AML-193 (cell line): ENCODE measurements at places on chromosomes 5 and 9.

- DNase-seq: no peak
Measured at GRCh38 chr5:2998106-2998505, 246.6 kb upstream of the IRX2 start.

DNA sequence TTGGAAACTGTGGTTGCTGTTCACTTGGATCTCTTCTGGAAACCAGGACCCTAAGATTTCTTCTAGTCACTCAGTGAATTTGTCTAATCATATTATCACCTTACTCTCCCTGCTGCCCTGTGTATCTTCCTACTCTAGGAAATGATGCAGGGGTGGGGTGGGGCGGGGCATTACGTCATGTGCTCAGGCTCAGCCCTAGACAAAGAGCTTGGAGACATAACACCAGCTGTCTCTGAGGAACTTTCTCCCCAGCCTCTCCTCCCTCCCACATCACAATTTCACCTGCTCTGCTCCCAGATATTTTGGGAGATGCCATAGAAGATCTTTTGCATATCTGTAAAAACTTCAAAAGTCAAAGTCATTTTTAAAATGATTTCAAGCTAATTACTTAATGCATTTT, 470.4 kb downstream of the ZSWIM6 start:
- no peak for DNase-seq

- no peak for DNase-seq
Measured at GRCh38 chr5:14842117-14842516, 29.5 kb downstream of the ANKH start.

DNA sequence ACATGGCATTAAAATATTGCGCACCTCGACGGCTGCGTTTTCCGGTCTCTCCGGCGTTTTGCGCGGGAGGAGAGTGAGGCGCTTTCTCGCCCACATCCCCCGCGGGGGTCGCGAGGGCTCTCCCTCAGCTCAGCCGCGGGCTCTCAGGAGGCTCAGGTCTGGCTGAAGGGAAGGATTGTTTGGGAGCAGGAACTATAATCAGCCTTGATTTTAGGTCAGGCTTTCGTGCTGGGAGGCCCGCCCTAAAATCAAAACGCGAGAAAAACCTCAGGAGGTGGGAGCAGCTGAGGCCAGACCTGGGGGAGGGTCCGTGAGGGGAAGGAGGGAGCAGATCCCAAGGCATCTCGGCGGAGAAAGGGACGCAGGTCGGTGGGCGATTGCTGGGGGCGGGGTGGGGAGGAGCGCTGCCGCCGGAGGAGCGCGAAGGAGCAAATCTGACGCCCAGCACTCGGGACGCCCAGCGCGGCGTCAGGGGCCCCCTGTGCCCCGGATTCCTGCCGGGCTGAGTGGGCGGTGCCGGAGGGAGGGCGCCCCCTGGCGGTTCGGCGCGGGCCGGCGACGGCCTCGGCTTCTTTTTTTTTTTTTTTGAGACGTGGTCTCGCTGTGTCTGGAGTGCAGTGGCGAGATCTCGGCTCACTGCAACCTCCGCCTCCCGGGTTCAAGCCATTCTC, 18.7 kb upstream of the RNF130 start:
- peak; percentile 33 for DNase-seq

- no peak for DNase-seq
Measured at GRCh38 chr9:79166005-79166404, 405.8 kb upstream of the TLE4 start.

DNA sequence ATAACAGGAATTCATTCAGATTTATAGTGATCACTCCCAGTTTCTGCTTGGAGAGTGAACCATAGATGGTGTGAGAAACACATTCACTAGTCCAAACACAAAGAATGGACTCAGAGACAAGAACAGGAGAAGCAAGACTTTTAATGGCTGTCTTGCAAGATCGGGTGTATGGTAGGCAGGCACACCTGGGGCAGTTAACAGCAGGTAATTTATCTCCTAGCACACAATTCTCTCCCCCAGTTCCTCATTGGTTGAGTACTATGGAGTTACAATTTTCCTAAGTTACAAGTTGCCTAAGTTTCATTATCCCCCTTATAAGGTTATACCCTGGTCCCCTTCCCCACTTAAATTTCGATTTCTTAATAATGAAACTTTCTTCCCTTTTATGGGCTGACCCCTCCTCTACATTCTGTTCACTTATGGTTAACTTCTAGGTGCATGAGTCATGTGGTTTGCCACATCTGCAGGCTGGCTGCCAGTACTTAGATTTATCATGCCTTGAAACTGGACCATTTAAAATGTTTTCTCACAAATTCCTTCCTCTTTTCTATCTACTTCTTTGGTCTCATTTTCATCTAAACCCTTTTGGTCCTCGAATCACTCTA, 623.3 kb downstream of the HINT1 start:
- DNase-seq: no peak

DNA sequence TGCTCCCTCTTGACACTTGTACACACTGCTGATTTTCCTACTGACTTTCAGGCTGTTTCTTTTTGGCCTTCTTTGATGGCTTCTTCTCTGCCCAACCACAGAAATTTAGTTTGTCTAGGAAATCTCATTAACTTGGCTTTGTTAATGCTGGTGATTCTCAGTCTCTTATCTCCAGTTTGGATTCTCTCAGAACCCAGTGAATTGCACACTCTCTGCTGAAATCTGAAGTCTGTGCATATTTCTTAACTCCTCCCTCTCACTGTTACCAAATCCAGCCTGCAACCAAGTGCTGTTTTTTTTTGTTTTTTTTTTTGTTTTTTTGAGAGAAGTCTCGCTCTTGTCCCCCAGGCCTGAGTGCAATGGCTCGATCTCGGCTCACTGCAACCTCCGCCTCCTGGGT, 117.2 kb downstream of the CDC42SE2 start:
- DNase-seq: no peak

DNA sequence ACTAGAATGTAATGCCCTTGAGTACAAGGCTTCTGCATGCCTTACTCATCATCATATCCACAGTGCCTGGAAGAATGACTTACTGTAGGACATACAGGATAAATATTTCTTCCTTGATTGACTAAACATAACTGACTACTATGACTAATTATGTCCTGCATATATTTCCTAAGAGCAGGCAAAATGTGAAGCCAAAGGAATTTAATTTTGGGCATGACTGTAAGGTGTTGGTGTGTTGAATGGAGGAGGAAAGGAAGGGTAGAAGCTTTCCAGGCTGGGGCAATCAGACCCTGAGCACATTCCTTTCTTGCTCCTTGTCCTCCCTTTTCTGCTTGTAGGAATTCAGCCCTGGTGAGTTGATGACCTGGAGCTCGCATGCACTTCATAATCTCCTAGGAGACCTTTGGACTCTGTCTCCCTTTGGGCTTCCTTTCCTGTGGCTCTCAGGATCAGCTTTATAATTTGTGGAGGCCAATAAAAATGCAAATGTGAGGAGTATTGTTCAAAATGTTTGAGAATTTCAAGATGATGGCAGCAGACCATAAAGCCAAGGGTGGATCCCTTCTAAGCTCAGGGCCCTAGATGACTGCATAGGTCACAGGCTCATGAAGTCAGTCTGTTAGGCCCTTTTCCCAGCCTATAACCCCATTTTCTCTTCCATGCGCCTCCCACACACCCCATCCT, 174.0 kb downstream of the HMHB1 start:
- no peak for DNase-seq

- no peak for DNase-seq
Measured at GRCh38 chr5:14464096-14464495, 117.5 kb upstream of the OTULINL start.

- no peak for DNase-seq
Measured at GRCh38 chr5:132830436-132831094, at the start of gene SHROOM1. Gene SHROOM1, minus strand, starts transcription at chr5:132830647. Its CDS starts 4,507 bp downstream, at chr5:132826140.

GRCh38 chr5:77644371-77645157, 6.1 kb upstream of the OTP start:
- no peak for DNase-seq

DNA sequence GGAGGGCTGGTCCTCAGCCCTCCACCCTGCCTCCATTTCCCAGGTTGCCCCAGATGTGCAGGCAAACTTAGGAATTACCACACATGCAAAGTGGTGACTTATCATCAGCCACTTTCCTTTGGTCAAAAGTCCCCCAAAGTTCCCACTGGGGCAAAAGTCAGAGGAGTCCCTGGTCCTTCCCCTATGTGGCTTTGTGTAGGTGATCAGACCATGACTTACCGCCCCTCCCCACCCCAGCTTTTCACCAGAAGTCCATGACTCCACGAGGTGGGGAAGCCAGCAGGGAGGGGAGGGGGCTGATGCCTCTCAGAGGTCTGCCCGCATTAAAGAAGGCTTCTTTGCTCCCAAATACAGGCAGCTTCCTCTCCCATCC, 5.8 kb downstream of the TRAF1 start:
- DNase-seq: no peak

DNA sequence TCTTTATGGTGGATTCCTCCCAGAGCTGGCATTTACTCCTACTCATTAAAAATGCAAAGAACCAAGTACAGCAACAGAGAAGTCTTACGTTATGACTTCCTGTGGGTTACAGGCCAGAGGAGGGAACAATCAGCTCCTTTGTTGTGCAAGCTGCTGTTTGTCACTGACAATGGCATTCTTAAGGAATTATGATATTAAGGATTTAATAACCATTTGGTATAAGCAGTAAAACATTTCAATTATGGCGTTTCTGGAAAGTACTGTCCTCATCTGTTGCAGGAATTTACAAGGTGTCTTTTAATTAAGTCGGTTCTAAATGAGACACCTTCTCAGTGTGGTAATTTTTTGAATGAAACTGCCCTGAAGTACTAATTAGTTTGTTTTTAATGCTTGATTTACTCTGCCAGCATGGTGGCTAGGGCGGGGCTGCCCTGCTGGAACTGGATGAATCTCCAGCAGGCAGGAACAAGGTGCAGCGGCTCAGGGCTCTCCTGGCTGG, 49.1 kb upstream of the VDAC1 start:
- DNase-seq: no peak

DNA sequence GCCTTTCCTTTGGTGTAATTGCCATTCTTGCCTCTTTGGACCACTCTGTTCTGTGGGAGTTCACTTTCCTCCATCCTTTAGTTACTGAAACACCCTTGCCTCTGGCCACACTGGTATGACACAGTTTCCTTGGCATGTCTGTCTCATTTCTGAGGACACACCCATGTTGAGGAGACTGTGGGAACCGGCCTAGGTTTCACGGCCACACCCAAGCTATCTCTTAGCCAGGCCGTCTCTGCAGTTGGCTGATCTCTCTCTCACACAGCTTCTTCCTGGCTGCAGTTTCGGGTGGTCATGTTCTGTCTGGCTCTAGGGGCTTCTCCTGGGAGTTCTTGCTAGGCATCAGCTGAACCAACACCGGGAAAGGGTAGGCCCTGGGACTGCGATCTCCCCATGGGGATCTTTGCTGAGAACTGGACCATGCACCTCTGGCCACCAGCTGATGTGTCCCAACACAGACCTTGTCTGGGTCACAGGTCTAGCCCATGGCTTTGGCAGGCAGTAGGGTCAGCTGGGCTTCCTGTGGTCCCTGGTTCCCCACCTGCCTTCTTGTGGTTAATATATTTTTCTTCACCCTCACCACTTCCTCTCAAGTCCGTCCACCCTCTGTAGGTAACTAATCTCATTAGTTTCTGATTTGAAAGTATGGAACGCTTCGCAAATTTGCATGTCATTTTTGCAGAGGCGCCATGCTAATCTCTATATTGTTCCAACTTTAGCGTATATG, 24.9 kb downstream of the ARHGEF37 start:
- no peak for DNase-seq

GRCh38 chr5:93336330-93337110, 244.5 kb downstream of the NR2F1-AS1 start:
- no peak for DNase-seq

DNA sequence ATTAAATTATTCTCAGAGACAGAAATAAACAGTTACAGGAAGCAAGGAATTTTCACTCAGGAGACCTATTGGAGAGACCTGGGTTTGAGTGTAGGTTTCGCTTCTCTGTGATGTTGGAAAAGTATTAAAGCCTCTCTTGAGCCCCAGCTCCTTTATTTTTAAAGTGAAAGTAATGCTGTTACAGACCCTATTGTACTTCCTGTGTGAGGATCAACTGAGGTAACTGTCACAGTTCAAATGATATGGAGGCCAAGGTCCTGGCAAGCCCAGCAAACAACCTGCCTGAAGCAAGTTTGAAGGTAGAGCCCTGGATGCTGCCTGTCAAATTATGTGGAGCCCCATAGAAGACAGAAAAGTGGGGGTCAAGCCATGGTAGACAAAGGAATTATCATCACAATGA, 7.9 kb upstream of the HACD4 start:
- DNase-seq: no peak

DNA sequence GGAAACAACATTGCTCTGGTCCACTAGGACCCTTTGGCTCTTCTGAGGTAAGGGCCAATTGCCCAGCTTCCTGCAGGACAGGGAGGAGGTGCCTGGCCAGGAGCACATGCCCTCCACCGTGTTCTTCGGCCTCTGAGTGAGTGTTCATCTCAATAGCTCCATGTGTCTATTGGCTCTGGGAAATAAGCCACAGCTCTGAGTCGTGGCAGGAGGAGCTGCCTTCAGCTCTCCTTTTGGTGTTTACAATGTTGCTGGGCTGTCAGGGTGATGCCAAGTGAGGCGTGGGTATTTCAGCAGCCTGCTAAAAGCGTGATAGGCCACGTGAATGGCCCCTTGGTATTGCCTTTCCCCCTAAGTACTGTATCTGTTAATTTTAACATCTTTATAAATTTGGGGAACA, 26.6 kb downstream of the GADD45G start:
- DNase-seq: no peak

DNA sequence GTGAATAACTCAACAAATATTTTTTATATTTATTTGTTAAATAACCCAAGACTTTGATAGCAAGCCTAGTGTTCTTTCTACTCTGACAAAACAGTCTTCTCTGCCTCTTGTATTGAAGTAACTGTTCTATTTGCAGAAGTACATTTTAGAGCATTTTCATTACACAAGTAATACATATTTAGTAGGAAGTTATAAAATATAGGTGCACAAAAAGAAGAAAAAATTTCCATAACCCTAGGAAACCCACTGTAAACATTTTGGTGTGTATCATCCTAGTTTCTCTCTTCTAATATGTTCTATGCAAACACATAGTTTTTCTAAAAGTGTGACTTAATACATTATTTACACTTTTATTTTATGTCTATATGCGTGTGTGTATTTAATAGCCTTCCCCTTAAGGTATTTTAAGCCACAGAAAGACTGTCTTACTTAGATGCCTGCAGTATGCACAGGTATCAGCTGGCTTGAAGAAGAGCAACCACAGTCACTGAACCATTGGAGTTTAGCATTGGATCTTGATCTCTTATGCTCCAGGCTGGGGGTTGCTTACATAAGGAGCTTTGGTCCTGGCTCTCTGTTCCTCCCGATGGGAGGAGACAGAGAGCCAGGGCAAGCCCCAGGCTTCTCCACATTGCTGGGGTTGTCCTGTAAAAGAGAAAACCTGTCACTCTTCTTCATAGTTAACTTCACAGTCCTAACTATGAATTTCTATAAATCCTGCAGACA, 3.8 kb downstream of the SELENOP start:
- no peak for DNase-seq

- no peak for DNase-seq
Measured at GRCh38 chr5:96219580-96220281, 213.3 kb downstream of the PCSK1 start.
